Foreskin melanocyte (primary cell): ENCODE measurements at places on chromosomes 1 and 21.

DNA sequence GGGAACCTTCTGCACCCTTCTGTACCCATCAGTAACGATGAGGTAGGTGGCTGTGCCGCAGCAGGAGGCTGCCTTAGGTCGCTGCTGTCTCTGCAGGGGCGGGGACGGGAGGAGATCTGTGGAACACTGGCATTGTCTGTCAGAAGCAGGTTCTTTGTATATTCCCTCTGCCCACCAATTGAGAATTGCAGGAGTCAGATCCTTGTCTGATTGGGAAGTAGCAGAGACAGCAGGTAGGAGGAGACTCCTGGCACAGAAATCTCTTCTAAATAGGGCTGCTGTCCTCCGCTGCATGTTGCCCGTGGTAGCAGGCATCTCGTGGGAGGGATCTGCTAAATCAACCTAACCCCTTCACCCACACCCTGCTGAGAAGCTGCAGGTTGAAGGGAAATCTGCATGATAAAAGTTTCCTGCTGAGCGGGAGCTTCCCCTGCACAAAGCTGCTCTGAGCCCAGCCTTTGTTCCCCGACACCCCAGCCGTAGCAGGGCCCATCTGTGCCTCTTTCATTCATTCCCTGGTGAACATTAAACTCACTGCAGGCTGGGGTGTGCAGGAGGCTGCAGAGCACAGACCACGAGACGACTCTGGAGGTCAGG lies 15.9 kb downstream of the SARS1 start:
- no peak for DNase-seq

- DNase-seq: no peak
These were observed at the start of gene SLC35F3 for GRCh38 chr1:233904633-233905415. Gene SLC35F3 (plus strand): TSS chr1:233904676.

GRCh38 chr1:56438901-56439551 lies 140.3 kb downstream of the PLPP3 start:
- no peak for DNase-seq

GRCh38 chr1:94069919-94070285 lies 51.0 kb downstream of the ABCA4 start:
- DNase-seq: no peak

DNA sequence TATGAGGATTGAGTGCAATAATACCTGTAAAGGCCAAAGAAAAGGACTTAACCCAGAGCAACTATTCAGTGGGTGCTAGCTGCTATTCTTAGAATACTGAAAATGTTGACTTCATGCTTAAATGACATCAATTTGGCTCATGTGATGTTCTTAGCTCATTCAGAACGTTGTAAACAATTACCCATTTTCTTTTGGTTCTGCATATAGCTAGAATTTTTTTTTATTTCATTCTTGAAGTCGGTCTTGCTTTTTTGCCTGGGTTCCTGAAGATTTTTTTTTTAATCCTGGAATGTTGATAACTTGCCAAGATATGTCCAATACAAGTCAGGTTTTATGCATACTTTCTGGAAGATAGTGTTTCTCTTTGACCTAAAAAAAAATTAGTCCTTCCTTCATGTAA lies 772.0 kb downstream of the LTN1 start:
- peak; percentile 61 for DNase-seq

DNA sequence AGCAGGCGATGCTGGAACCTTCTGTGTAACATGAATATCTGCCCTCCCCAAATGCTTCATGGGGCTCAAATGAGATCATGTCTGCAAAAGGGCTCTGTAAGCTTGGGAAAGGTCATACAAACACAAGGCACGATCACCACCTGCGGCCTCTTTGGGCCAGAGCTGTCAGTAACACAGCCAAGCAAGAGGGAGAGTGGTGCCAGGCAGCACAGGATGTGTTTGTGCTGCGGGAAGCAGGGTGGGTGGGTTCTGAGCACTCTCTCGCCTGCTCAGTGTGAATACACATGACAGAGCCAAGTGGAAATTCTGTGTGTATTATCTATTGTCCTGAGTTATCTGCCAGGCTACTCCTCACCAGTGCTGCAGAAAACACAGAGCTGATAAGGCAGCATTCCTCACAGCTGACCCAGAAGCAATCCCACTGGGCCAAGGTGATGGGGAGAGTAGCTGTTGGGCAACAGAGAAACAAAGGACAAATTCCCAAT lies 101.2 kb downstream of the LAMC2 start:
- DNase-seq: no peak

DNA sequence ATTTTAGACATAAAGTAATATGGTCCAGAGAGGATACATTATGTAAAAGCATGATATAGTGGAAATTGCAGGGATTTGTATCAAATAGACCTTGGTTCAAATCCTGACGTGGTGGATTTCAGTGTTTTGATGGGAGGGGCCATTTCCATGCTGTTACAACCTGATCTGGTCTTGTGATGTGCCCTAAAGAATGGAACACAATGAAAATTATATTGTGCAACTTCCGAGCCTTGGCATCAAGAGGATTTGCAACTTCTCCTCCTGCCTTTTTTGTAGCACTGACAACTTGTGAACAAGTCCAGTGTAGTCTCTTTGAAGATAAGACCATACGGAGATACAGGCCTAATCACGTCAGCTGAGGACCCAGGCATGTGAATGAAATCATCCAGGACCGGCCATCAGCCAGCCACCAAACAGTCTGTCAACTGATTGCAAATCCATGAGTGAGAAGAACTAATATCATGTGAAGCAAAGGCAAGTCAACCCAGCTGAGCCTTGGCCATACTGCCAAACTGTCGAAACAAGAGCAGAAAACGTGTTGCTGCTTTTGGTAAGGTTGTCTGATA lies 412.1 kb downstream of the DPYD start:
- no peak for DNase-seq

DNA sequence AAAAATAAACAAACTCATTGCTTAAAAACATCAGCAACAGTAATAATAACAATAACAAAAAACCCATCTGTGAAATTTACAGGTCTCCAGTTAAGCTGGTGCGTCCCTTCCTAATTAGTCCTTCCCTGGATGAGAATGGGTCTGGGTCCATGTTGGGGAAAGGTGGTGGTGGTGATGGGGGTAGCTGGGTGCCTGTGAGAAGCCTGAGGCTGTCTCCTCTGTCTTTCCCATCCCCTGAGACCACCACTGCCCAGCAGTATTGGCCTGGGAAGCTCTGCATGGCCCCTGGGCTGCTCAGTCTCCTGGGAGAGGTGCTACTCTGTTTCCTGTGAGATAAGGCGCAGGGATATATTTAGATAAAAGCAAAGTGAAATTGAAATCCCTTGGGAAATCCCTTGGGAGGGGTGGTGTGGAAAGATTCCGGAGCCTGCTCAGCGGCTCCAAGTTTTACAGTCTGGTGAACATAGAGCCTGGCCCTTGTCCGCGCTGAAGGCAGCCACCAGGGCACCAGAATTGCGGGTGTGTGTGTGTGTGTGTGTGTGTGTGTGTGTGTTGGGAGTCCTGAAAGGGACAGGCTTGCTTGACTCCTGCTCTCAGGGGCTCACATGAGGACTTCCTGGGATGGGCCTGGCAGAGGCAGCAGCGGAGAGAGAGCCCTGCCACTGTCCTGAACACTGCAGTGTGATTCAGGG lies 150.2 kb downstream of the FOXD2 start:
- no peak for DNase-seq

- DNase-seq: no peak
These were observed 321.5 kb downstream of the NPHP4 start for GRCh38 chr1:5670590-5671350.

DNA sequence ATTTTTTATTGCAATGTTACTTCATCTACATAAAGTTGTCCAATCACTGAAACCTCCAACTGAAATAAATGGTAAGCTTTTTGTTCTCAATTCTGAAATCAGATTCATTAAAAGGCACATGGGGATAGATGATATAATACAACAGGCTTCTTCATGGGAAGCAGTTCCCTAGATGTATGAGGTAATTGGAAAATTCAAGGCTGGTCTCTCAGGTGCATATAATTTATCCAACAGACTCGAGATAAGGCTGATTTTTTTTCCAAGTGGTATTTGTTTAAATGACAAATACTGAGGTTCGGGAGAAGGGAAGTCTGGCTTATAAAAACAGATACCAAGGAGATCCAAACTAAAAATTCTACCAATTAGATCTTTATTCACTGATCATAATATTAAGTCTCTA lies 14.2 kb downstream of the TRIM45 start:
- DNase-seq: no peak

GRCh38 chr1:198014355-198014754 lies 97.2 kb downstream of the LHX9 start:
- no peak for DNase-seq

DNA sequence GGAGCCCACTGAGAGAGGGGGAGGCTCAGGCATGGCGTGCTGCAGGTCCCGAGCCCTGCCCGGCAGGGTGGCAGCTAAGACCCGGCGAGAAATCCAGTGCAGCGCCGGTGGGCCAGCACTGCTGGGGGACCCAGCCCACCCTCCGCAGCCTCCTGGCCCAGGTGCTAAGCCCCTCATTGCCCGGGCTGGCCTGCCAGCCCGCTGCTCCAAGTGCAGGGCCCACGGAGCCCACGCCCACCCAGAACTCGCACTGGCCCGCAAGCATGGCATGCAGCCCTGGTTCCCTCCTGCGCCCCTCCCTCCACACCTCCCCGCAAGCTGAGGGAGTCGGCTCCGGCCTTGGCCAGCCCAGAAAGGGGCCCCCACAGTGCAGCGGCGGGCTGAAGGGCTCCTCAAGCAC lies 61.5 kb downstream of the C21orf91 start:
- DNase-seq: no peak

- no peak for DNase-seq
These were observed 135.2 kb upstream of the COA6 start for GRCh38 chr1:234238060-234238459.

GRCh38 chr1:200982071-200982945 lies 41.2 kb downstream of the KIF21B start:
- DNase-seq: no peak

DNA sequence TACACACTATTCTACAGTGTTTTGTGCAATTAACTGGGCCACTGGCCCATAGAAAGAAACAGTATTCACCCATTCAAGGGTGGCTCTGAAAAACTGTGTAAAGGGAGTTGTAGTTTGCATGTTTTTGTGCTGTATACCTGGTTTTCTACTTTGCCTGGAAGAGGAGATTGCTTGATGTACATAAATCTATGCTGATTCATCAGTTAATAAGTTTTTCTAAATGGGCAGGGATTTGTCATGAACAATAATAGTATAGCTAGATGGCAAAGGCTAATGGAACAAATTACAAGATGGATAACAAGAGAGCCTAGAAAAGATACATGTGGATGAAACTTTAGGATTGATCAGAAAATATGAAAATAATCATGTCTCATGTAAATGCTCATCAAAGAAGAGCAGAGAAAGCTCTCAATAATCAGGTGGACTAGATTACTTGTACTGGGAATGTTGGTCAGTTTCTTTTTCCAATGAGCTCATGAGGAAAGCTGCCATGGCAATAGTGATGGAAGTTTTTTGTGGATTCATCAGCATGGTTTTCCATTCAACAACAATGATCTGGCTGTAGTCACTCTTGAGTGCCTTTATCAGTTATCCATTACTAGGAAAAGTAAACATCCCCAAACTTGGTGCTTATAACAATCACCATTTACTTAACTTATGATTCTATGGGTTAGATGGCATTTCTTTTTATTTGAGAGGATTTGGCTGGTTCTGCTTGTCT lies 602.8 kb downstream of the BRINP3 start:
- no peak for DNase-seq

GRCh38 chr1:54331091-54331772 lies 75.0 kb downstream of the SSBP3 start:
- no peak for DNase-seq

DNA sequence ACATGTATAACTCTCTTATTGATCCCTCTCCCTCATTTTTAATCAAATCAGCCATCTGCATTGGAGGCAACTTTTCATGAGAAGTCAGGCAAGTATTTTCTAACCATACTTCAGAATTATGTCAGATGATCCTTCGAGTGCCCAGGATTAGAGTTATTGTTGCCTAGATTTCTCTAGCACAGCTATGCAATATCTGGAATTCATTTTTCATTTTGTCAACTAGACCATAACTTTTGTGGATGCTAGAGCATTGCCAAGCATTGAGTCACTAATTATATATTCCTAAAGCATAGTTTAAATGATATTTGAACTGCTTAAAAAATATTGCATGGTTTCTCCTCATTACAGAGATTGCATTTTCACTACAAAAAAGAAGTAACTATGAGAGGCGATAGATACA lies 21.2 kb downstream of the HFM1 start:
- no peak for DNase-seq

DNA sequence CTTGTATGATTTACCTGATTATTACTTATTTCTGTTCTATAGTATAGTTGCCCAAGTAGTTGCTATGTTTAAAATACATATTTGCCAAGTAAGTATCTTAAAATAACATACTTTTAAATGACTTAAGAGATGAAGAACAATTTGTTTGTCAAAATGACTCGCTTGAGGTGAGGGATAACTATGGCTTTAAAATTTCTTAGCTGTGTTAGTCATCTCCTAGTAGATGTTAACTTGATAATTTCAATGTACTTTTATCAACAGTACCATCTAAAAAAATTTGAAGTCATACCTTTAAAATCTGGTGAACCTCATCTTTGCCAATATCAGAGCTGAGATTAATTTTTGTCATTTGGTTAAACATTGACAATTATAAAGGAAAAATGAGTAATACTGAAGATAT lies 37.7 kb downstream of the ODR4 start:
- no peak for DNase-seq

- no peak for DNase-seq
These were observed 299.8 kb downstream of the MRPL39 start for GRCh38 chr21:25307489-25307888.

DNA sequence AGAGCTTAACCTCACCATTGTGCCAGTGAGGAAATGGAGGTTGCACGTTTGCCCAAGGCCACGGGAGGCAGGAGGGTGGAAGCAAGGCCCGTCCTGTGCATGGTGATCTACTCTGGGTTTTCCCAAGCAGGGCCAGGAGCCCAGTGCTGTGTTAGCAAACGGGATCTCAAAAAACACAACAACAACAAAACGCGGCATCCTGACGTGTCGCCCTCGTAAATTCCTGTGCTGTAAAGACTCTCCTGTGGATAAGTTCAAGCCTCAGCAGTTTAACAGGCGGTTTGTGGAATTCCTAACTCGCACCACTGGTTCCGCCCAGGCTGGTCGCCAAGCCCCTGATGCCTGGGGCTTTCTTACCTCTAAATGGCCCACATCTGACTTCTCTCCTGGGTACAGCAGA lies 39.1 kb downstream of the TFF3 start:
- DNase-seq: no peak
